ENCODE measurements at places on chromosomes 2 and 18.

DNA sequence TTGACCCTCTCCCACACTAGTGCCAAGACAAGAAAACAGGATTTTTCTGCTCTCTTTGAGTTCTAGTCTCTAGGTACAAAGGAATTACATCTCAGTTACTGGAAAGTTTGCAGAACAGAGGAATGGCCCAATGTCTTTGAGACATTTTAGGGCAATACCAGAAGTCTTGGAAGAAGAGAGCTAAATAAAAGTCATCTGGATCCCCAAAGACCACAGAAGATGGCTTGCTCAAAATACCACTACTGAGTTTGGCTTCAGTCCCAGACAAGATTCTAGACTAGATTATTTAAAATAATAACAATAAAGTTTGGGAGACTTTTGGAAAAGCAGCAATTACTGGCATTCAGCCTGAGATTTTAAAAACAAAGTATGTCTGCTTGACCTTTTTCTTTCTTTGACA is 61.9 kb upstream of the HK2 start:
- DNase-seq = no peak
- no peaks in the 10 kb centered on the region for H3K27me3 ChIP-seq
- H3K4me3 ChIP-seq = no peak overlapping the region
- no peak overlapping the region for H3K27ac ChIP-seq
- H3K4me1 ChIP-seq = no peaks in the 10 kb centered on the region
- no peaks in the 10 kb centered on the region for H3K36me3 ChIP-seq

GRCh38 chr2:143702931-143703330 is 573.7 kb downstream of the ARHGAP15 start:
- no peak overlapping the region for H3K27ac ChIP-seq
- H3K4me3 ChIP-seq = no peak overlapping the region
- no peaks in the 10 kb centered on the region for H3K27me3 ChIP-seq
- DNase-seq = no peak

DNA sequence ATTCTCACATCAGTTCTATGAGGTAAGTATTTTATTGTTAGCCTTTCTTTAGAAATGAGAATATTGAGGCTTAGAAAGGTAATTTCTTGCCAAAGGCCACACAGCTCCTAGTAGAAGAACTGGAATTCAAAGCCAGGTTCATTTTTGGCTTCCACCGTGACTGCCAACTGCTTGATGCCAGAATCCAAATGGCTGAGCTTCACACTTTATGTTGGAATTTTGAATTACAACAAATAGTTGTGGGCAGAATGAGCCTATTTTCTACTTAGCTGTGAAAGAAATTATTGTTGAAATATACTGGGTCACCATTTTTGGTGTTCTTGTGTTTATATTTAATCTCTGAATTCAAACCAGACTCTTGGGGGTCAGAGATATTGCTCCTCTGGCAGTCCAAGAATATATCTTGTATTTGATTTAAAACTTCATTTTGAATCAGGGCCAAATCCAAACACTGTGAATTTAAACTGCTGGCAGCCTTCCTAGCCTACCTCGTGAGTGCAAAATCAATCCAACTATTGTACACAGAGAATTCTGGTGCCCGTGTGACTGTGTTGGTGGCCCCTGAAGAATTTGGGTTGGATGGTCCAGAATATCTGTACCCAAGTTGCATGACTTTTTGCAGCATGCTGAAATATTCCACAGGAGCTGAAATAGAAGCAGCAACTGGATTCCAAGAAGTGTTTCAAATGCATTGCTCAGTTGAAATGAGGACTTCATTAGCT is 35.6 kb upstream of the LPIN1 start:
- no peak for DNase-seq
- H3K4me1 ChIP-seq = no peaks in the 10 kb centered on the region
- no peak overlapping the region for H3K4me3 ChIP-seq
- no peaks in the 10 kb centered on the region for H3K27me3 ChIP-seq
- no peaks in the 10 kb centered on the region for H3K36me3 ChIP-seq

DNA sequence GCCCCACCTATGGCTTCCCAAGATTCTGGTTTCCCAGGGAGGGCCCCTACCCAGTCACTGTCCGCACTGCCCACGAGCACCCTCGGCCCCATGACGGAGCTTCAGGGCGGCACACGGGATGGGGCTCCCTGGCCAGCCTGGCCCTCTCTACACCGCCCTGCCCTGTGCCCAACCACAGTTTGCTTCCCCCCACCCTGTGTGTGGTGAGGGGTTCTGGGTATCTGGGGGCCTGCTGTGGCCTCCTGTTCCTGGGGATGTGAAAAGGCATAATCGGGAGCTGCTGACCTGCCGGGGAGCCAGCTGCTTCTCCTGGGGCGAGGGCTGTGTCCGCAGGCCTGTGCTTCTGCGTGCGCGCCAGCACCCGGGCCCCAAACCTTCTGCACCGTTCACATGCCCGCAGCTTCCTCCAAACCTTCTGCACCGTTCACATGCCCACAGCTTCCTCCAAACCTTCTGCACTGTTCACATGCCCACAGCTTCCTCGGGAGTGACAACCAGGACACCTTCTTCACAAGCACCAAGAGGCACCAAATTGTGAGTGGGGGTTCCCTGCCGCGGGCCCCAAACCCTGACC is 12.4 kb downstream of the ANO7 start:
- H3K27ac ChIP-seq = no peak overlapping the region
- no peak for DNase-seq
- H3K4me1 ChIP-seq = no peaks in the 10 kb centered on the region
- no peaks in the 10 kb centered on the region for H3K36me3 ChIP-seq

DNA sequence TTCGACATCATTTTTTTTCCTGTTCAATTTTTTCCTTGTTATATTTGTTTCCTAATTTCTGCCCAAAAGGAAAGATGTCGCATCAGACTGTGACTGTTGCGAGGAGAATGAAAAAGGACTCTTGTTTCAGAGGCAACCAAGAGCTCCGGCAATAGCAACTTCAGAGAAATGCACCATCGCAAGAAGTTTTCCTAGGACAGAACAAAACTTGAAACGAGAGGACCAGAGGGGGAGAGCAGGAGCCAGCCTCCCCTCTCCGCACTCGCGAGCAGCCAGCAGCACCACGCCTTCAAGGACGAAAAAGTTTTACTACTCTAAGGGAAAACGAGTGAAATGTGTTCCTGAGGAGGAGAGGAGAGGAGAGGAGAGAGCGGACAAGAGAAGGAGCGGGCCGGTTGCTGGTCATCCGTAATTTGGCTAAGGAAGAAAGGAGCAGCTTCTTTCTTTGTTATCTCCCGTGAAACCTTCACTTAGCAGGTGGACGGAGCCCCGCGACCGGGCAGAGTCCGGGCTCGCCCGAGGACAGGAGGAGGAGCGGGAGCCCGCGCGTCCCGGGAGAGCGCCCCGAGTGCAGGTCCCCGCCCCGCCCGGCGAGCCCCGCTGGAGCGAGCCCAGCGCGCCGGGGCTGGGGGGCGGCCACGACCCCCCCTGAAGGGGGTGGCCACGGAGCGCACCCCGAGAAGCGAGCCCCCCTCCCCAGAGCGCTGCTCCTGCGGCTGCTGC is 744 bp downstream of the POU3F3 start:
- peaks cover 22% of the 10 kb centered on the region for H3K27me3 ChIP-seq
- no peaks in the 10 kb centered on the region for H3K36me3 ChIP-seq
- H3K4me1 ChIP-seq = peaks cover 5% of the 10 kb centered on the region
- H3K27ac ChIP-seq = no peak overlapping the region
- DNase-seq = no peak
- H3K4me3 ChIP-seq = peak overlapping the region; percentile 47

- H3K4me1 ChIP-seq = peaks cover 9% of the 10 kb centered on the region
- H3K4me3 ChIP-seq = no peak overlapping the region
- no peaks in the 10 kb centered on the region for H3K36me3 ChIP-seq
- no peaks in the 10 kb centered on the region for H3K27me3 ChIP-seq
- DNase-seq = no peak
Measured at GRCh38 chr18:49002881-49003280, 52.1 kb upstream of the SMAD7 start.

- no peaks in the 10 kb centered on the region for H3K36me3 ChIP-seq
- DNase-seq = no peak
- no peaks in the 10 kb centered on the region for H3K27me3 ChIP-seq
- H3K4me1 ChIP-seq = no peaks in the 10 kb centered on the region
Measured at GRCh38 chr2:209549589-209549988, 125.7 kb downstream of the MAP2 start.

DNA sequence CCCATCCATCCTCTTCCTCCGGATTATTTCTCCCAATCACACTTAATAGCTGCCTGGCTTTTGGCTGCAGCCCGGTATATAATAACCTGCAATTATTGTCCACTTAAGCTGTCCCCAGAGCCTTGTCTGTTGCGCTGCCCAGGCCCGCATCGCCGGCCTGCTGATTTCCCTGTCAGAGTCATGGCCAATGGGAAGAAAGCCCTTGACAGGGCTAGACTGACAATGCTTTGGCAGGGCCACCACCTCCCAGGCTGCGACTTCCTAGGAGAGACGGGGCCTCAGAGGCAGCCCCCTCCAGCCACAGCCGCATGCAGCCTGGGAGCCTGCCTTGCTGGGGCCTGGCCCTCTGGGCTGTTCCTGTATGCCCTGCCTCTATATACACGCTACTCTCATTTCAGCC is 10.0 kb upstream of the CELF4 start:
- no peaks in the 10 kb centered on the region for H3K27me3 ChIP-seq
- DNase-seq = no peak
- H3K27ac ChIP-seq = no peak overlapping the region
- no peaks in the 10 kb centered on the region for H3K4me1 ChIP-seq

DNA sequence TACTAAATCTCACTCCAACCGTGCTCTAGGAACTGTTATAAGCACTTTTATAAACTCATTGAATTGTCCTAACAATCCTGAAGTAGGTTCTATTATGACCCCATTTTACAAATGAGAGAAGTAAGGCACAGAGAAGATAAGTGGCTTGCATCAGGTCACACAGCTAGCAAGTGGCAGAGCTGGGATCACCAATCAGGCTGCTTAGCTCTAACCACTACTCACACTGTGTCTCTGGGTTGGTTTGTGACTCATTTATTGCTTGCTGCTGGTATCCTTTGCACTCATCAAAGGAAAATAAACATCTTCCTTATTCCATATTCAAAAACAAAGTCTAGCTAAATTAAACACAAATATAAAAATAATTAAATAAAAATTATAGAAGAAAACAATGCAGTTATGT is 42.5 kb upstream of the IL1R2 start:
- no peak overlapping the region for H3K4me3 ChIP-seq
- DNase-seq = no peak

DNA sequence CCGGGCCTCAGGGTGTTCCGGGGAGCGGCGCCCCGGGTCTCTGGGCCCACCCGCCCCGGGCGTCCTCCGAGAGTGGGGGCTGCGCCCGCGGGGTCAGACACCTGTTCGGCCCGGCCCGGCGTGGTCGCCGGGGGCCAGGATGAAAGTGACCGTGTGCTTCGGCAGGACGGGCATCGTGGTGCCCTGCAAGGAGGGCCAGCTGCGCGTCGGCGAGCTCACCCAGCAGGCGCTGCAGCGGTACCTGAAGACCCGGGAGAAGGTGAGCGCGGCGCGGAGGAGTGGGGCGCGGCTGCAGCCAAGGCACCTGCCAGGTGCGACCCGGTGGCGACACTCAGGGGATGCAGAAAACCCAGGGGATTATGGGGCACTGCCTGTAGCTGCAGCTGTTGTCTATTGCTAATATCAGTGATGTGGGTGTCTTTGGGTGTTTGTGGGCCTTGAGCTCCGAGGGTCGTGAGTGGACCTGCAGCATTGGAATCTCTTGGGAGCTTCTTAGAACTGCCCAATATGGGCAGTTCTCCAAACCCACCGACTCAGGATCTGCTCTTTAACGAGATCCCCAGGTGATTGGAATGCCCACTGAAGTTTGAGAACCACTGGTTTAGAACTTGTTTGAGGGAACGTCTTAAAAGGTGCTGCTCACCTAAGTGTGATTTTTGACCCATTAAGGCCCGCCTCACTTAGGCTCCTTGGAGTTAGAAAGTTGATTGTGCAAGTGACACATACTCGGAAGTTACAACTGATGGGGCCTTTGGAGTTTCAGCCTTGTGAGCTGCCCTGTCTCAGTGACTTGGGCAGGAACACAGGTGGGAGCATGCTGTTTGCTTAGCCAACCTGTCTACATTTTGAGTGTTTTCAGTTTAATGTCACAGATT is 823 bp downstream of the PARD3B start:
- peak overlapping the region; percentile 65 for H3K4me3 ChIP-seq
- 0 out of 2 replicates have a peak, but pooled peaks cover 4% of the 10 kb centered on the region for H3K4me1 ChIP-seq
- H3K27me3 ChIP-seq = peaks cover 13% of the 10 kb centered on the region
- H3K27ac ChIP-seq = no peak overlapping the region
- DNase-seq = no peak

DNA sequence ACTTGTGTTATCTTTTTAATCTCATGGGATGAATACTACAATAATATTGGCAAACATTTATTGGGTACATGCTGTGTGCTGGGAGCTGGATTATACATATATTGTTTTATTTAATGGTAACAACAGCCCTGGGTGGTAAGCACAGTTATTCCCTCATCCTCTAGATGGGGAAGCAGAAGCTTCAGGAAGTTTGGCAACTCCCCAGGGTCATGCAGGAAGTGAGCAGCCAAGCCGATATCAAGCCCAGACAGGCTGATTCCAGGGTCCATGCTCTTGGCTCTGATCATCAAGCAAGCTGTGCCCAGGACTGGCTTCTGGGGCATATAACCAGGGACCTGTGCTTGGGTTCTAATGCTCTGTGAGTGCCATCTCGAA is 155.8 kb downstream of the ZNF516 start:
- H3K27me3 ChIP-seq = peaks cover 8% of the 10 kb centered on the region
- no peak overlapping the region for H3K4me3 ChIP-seq
- no peaks in the 10 kb centered on the region for H3K36me3 ChIP-seq

DNA sequence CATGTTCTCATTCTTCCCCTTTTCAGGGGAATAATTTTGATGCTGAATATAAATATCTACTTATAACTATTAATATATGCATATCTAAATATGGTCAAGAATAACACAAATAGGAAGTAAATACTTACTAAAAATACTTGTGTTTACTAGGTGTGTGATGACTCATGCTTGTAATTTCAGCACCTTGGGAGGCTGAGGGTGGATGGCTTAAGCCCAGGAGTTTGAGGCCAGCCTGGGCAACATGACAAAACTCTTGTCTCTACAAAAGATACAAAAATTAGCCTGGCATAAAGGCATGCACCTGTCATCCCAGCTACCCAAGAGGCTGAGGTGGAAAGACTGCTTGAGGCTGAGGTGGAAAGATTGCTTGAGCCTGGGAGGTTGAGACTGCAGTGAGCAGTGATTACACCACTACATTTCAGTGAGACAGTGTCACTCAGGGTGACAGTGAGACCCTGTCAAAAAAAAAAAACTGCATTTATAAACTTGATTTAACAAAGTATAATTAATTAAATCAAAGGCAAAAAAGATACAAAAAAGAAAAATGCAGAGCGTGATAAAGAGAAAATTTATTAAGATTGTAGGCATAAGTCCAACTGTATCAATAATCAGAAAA is 703.1 kb upstream of the VRK2 start:
- H3K4me1 ChIP-seq = no peaks in the 10 kb centered on the region
- no peaks in the 10 kb centered on the region for H3K27me3 ChIP-seq
- H3K4me3 ChIP-seq = no peak overlapping the region
- DNase-seq = no peak
- H3K27ac ChIP-seq = no peak overlapping the region

DNA sequence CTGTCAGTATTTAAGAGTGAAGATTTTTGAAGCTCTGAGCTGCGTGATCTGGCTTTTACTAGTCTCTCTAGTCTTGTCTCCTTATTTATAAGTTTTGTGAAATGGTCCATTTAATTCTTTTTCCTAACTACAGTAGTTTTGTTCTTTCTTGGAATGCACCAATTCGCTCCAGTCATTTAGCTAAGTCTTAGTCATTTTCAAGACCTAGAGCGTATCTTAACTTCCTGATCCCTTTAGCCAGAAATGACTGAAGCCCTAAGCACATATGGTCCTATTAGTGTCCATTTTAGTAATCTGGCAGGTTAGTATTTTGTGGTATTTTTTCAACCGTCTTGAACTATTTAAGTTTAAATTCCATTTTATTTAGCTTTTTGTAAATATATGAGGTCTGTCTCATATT is 3.6 kb downstream of the BIRC6 start:
- no peaks in the 10 kb centered on the region for H3K27me3 ChIP-seq
- H3K27ac ChIP-seq = peak overlapping the region; percentile 39
- H3K36me3 ChIP-seq = no peaks in the 10 kb centered on the region
- no peak for DNase-seq
